ENCODE measurements at places on chromosomes 3 and 15.

DNA sequence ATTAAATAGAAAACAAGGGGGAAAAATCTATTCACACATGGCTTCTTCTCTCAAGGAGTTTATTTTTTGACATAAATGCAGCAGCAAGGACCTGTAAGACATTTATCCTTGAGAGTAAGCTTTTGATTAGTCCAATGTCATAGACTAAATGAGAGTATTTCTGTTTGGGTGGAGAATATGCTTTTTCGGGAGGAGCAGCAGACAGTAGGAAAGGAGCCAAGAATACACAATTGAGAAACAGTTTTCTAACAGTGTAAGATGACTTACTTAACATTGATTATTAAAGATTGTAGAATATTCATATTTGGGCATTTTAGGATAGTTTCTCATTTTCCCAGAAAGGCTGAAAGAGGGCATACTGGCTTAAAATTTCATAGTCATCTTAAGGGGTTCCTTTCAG is 65.9 kb upstream of the PAQR5 start:
- DNase-seq: no peak

DNA sequence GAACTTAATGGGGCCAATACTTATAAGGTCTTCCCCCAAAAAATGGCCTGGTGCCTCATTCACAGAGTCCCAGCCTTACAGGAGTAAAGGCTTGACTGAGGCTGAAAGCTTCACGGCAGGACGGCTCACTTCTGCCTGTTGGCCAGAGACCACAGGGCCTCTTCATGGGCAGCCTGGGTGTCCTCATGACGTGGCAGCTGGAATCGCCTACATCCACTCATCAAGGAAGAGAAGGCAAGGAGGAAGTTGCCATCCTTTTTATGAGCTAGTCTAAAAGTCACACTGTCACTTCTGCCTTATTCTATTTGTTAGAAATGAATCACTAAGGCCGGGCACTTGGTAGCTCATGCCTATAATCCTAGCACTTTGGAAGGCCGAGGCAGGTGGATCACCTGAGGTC is 89.3 kb upstream of the DGKG start:
- DNase-seq: no peak

DNA sequence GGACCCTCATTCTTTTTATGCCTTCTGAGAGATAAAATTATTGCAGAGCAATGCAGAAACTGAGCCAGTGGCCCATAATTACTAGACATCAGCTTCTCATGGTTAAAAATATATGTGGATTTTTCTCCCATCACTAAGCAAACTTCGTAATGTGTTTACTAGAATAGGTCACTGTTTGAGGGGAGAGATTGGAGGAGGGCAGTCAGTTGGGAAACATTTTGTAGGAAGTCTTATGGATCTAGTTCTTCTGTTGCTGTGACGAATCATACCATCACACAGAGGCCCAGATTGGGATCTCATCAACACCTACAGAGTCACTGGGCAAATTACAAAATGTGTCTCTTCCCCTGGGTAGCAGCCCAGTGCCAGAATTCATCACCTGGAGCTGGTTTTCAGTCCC is 81.4 kb downstream of the PDE8A start:
- no peak for DNase-seq

- no peak for DNase-seq
Observed at GRCh38 chr15:75542386-75542797, 36.7 kb downstream of the PTPN9 start.

DNA sequence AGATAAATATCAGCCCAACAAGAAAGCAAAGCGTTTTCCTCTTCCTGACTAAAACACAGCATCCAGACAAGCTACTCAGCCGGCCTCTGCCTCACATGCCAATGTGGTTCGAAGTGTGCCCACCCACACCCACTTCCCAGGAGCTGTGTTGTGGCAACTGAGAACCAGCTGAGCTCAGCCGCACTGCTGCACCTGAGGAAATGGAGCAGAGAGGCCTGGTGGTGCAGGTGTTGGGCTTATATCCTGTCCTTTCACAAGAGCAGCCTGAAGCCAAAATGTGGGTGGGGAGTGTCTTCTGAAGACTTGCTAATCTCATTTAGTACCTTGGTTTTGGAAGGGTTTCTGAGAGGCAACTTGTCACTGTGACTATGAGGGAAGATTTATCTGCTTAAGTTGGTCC is 23.0 kb upstream of the RETNLB start:
- no peak for DNase-seq

DNA sequence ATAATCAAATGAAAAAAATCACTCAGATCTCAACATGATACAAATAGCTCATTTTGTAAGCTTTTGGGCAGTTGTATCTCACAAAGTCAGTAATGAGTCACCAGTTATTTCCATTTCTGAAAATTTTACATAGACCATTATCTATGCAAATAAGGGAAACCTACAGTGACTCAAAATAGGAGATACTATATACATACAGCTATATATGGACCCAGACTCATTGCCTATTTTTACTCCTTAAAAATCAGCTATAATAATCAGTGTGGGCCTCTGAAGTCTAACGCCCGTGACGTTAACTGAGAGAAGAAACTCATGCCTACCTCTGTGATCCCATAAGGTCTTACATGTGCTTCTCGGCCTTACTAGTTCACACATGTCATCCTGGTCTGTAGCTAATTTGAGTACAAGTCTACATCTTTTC is 31.6 kb downstream of the LRIG1 start:
- DNase-seq: no peak

GRCh38 chr3:162884373-162884772 is 1387.8 kb downstream of the OTOL1 start:
- no peak for DNase-seq

DNA sequence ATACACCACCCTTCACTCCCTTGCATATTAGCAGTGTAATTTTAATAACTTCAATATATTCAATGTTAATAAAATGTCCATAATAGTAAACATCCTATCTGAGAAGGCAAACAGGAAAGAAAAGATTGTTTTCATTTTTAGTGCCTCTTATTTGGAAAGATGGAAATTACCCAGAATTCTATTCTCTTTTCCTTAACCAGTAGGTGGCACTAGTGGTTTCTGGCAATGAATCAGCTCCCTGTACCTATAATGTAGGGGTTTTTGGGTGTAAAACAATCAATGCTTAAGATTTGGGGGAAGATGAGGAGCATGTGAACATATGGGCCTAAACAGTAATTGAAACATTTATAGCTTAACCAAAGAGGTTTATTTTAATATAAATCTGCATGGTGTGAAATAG is 5.7 kb upstream of the SEMA6D start:
- no peak for DNase-seq

GRCh38 chr15:60255390-60255789 is 142.4 kb downstream of the ANXA2 start:
- DNase-seq: no peak

GRCh38 chr3:56164436-56164835 is 303.8 kb downstream of the ERC2 start:
- no peak for DNase-seq

DNA sequence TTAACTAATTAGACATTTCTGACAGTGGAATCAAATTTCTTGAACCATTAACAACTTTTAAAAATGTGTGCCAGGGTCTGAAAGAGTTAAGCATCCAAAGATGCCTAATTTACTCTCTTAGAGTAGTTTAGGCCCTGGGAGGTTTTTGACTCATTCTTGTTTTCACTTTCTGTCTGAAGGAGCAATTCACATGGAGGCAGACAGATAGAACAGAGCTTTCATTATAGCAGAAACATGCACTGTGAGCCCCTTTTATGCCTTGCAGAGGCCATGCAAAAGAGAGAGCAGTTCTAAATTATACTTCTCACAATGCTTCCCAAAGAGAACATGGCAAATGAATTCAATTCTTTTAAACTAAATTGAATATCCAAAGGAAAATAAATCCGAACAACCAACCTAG is 554.8 kb downstream of the MFSD1 start:
- no peak for DNase-seq

DNA sequence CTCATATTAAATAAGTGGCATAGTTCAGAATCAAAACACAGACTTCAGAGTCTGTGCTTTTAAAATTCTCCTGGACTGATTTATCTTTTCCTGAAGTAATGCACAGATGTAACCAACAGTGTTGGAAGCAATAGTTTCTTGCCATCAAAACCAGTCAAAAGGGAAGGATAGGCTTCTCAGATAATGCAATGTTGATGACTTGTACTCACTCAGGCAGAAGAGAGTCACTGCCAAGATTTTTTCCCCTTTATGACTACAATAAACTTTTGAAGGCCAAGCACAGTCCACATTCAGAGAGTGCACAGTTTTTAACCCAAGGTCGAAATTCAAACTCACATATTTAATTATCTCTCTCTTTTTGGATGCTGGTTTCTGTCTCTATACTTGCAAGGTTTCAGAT is 305.0 kb upstream of the SGO1 start:
- no peak for DNase-seq

GRCh38 chr3:53255423-53255774 is 423 bp downstream of the TKT start:
- DNase-seq: peak; percentile 60

GRCh38 chr3:24316887-24317383 is 177.7 kb downstream of the THRB start:
- DNase-seq: no peak

- no peak for DNase-seq
Observed at GRCh38 chr3:129441782-129442181, 1.8 kb downstream of the IFT122 start.

GRCh38 chr15:80615783-80616391 is 79.2 kb upstream of the ABHD17C start:
- peak; percentile 34 for DNase-seq

GRCh38 chr3:197465996-197466549 is 89.7 kb downstream of the BDH1 start:
- no peak for DNase-seq

DNA sequence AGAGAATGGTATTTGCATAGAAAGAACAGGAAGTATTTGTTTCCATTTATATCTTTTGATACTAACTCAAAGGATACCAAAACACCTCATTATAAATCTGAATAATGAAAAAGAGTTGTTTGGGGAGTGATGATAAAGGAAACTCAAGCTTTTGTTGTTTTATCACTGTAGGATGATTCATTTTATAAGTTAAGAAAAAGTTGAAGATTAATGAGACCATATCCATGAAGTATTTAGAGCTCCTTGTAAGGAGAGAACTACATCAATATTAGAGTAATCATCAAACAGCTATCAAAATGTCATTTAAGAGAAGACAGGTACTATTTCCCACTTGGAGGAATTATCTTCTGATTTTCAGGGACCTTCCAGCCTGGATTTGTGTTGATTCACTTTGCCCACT is 92.5 kb downstream of the EPHB1 start:
- no peak for DNase-seq

GRCh38 chr3:32026593-32026992 is 45.0 kb downstream of the ZNF860 start:
- no peak for DNase-seq

DNA sequence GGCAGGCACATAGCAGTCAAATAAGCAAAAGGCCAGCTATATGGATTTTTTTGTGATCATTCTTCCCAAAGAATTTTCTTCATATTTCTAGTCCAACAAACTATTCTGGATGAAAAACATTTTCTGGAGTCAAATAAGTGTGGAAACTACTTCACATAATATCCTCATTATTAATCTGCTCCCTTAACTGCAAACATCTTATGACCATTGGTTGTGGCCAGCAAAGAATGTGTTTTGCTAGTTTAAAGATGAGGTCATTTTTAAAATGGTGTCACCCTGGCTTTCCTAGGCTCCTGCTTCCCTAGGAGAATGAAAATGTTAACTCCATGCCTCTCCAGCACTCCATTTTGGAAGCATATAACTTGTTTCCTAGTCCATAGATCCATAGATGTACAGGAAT is 118.8 kb downstream of the SST start:
- no peak for DNase-seq

DNA sequence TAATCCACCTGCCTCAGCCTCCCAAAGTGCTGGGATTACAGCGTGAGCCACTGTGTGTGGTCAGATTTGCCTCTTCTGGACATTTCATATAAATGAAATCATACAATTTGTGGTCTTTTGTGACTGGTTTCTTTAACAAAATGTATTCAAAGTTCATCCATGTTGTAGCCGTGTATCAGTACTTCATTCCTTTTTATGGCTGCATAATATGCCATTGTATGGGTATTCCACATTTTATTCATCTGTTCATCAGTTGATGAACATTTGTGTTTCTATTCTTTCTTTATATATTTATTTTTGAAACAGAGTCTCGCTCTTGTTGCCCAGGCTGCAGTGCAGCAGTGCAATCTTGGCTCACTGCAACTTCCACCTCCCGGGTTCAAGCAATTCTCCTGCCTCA is 25.8 kb downstream of the WDR76 start:
- no peak for DNase-seq

GRCh38 chr3:149026718-149027117 is 35.4 kb downstream of the GYG1 start:
- DNase-seq: no peak

DNA sequence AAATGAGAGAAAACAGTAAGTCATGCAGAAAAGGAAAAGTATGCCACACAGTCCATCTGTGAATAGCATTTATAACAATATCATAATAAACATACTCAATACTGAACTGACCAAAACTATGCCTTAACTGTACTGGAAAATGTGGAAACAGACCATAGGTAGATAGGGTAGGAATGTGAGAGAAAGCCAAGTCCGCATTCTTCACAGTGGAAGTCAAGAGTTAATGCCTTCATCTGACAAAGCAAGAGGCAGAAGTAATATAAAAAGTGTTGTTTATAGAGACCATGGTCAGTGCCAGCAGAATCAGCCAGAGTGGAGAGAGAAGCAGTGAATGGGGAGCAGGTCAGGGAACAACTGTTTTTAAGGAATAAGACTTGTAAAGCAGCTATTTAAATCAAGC is 52.3 kb downstream of the KBTBD12 start:
- DNase-seq: no peak

DNA sequence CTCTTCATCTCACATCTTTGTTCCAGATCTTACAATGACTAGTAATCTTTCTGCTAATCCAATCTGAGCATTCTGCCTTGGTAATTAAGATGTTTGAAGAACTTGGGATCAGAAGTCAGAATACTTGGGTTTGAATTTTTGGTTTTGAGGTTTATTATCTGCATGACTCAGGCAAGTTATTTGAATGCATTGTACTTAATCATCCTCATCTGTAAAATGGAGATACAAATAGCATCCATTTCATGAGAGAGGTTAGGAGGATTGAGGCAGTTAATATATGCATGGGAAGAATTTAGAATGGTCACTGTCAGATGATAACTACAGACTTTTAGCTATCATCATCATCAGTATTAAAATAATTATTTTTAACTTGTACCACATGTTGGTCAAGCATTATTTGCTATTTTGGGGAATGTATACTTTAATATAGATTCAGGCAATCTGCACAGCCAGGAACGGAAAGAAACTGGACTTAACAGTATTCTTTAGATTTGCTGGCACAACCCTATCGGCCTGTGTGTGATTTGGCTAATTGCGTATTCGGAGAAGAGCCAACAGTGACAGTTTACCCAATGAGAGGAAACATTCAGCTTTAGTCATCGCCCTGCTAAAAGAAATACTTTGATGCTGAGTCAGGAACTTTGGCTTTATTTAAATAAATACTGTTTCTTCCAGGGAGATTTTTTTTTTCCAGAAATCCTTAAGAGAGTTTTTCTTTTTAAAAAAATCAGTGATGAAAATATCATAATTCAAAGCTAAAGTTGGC is 600.0 kb downstream of the ROBO1 start:
- DNase-seq: no peak
